ENCODE measurements at places on chromosomes 11 and 22. TPM values are rescaled to one million over a fixed set of nuclear protein-coding genes. Genes with fewer than 3 reads are reported as not detected.
A peak's percentile ranks its signal among the peaks of the same experiment; 100 is the strongest.

UPK3A gene
- not detected for total RNA-seq

DNA sequence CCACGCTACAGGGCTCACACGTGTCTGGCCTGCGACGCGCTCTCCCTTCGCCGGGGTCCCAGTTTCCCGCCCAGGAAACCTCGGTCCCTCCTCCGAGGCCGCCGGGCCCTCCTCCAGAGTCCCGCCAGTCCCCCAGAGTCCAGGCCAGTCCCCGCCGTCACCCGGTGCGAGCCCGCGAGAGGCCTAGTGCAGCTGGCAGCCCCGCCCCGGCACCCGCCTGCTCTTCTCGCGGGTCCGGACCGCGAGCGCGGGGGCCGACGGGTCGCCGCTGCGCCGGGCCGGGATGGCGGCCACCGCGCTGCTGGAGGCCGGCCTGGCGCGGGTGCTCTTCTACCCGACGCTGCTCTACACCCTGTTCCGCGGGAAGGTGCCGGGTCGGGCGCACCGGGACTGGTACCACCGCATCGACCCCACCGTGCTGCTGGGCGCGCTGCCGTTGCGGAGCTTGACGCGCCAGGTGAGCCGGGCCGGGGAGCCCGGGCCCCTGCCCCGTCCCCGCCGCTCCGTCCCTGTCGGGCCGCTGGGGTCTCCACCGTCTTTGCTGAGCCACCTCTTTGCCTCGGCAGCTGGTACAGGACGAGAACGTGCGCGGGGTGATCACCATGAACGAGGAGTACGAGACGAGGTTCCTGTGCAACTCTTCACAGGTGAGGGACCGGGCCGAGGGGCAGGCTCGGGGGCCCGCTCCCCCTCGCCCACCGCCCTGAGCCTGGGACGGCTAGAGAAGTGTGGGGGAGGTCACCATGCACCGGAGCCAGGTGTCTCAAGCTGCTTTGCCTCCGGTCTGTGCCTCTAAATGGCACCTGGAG is at the start of gene PTPMT1:
Gene PTPMT1 (plus strand): TSS at position 260 of the 809 bp plus-strand sequence. CDS start 24 bp downstream, at position 284.
- DNase-seq: peak; percentile 81

RASL10A gene
- 0.42 TPM for total RNA-seq

DNA sequence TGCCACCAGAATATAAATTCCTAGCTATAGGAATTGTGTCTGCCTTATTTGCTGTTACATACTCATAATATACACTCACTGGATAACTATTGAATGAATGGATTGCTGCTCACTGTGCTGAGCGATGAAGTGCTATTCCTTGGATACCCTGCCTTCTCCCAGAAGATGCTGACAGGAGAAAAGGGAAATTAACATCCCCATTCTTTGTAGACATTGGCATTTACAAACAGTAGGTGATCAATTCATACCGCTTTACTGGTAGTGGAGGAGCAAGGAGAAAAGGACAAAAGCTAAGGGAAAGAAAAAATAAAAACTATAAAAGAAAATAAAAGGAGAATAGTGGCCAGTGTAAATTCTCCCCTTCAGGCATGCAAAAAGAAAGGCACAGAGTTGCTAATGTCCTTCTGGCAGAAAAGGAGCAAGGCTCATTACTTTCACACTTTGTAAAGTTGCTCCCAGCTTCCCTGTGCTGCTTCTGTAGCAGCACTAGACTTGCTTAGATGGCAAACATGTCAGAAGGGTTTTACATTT is 183.0 kb downstream of the LUZP2 start:
- no peak for DNase-seq

DNA sequence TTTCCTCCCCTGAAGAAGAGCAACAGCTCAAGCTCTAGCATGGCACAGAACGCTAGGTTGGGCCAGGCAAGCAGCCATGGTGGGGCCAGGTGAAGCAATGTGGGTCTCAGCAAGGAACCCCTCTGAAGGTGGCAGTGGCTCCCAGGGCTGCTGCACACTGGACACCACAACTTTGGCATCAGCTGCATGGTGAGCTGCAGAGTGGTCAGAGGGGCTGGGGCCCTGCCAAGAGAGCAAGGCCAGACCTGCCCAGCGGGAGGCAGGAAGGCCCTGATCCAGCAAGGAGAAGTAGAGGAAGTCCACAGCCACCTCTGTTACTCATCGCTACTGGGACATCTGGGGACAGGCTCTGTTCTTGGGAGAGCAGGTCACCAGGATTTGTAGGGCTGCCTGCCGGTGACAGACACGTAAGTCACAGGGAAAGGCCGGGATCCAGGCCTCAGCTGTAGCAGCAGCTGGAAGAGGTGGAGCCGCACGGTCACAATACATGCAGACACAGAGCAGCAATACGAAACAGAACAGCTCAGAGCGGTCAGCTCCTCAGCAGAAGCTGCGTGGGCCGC is 12.4 kb downstream of the CYB561A3 start:
- no peak for DNase-seq

- DNase-seq: no peak
Measured at GRCh38 chr22:23542933-23543332, 37.2 kb downstream of the IGLL1 start.

DNA sequence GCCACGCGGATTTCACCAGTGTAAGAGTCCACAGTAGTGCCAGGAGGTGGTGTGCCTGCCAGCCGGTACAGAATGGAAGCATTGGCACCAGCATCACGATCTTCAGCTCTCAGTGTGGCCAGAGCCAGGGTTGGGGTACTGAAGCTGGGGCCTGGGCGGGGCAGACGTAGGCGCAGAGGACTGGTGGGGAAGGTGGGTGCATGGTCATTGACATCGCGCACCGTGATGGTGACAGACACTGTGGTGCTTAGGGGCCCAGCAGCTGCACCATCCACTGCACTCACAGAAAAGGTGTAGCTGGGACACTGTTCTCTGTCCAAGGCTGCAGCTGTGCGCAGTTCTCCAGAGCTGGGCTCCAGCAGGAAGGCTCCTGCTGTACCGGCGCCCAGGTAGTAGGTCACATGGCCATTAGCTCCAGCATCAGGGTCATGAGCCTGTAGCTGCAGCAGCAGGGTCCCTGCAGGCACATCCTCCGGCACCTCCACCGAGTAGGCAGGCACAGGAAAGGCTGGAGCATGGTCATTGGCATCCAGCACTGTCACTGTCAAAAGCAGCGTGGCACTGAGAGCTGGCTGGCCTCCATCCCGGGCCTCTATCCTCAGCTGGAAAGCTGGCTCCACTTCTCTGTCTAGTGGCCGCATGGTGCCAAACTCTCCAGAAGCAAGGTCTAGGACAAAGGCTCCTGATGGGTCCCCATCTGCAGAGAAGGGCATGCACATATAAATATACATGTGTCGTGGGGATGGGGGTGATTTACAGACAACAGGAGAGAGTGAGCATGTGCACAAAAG is 7.9 kb upstream of the TPP1 start:
- no peak for DNase-seq

RTN4RL2 gene
- 0.58 TPM for total RNA-seq

DNA sequence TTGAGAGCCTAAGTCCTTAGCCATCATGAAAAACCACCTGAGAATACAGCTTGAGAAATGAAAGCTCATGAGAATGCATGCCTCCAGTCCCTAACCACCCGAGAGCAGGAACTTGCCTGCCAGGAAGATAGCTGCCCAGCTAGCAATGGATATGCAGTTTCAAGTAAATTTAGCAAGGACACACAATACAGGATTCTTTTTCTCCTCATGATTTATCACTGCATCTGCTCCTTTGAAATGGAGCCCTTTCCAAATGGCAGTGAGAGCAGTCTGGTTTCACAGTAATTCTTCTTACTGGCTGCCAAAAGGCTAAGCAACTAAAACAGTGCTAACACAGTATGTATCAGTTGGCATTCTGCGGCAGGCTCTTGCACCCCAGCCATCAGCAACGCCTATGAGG is 109.9 kb downstream of the MICAL3 start:
- DNase-seq: no peak

CENATAC gene
- 9.8 TPM for total RNA-seq

- DNase-seq: no peak
Measured at GRCh38 chr11:83459798-83460197, 173.6 kb upstream of the CCDC90B start.

DNA sequence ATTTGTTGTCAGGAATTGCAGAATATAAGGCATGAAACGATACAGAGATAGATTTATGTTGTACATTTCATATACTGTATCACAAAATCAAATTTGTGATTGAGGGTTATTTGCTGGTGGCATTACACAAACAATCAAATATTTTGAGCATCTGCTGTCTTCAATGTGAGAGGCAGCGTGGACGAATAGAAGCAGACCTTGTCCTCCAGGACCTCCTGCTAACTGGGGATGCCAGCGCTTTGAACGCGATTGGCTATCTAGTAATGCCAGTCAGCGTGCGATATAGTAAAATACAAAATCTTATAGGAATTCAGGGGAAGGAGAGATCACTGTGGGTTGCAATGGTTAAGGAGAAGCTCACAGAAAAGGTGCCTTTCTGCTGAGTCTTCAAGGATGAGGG is 631 bp upstream of the SNX19 start:
- no peak for DNase-seq

GRCh38 chr22:17104336-17104935 is 16.7 kb downstream of the TMEM121B start:
- DNase-seq: no peak

- DNase-seq: no peak
Measured at GRCh38 chr11:75894036-75894585, 79.1 kb downstream of the UVRAG start.

- no peak for DNase-seq
Measured at GRCh38 chr11:116601814-116602636, 170.8 kb downstream of the BUD13 start.

PNPLA5 gene
- total RNA-seq: not detected

DNA sequence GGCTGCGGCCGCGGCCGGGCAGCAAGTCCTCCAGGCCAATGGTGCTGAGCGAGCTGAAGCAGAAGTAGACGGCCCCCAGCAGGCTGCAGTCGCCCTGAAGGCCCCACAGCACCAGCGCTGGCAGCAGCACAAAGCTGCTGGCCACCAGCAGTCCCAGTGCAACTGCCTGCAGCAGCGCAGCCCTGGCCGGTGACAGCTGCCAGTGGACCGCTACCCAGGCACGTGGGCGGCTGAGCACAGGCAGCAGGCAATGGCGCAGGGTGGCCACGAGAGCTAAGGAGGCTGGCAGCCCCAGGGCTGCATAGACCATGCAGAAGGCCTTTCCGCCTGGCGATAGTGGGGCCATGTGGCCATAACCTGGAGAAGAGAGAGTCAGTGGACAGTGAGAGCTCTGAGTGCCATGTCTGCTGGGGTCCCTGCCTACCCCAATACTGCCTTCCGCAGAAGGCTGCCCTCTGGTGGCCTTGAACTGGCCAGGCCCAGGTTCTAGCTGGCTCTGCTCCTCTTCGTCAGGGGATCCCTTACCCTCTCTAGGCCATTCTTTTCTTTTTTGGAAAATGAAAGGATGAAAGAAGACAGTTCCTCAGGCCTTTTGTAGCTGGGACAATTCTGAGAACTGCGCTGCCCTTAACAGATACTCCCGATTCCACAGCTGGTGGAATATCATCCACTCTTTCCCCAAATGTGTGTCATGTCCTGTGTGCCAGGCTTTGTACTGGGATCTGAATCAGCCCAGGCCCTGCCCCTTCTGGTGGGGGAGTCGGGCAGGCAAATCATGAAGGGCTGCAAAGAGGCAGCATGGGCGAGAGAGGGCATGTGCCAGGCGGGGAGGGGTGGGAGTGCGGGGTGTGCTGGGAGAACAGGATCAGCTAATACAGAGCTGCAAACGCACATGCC is 1.8 kb downstream of the KCNK7 start:
- peak; percentile 75 for DNase-seq

L3MBTL2 gene
- 8.5 TPM for total RNA-seq

GRCh38 chr11:102384419-102385079 is 37.5 kb downstream of the BIRC2 start:
- no peak for DNase-seq

DNA sequence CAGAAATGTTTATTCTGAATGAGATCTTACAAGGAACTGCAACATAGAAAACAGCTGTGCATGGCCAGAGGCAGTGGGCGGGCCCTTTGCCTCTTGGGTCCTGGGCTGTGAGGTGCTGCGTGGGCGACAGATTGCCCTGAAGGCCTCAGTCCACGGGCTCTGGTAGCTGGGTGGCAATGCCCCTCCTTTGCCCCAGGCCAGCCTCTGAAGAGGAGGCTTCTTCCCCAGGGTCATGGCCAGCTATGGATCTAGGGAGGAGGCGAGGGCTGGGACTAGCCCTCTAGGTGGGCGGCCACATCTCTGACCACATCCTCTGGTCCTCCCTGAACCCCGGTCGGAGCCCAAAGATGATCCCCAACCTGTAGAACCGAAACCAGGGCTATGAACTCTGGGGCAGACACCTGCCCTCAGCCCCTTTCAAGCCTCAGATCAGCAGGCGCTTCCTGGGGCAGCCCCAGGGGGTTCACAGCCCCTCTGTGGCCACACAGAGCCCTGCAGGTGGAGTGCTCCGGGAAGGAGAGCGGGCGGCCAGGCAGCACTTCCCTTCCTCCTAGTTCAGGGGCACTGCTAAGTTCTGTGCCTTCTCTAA is 6.6 kb upstream of the CDC42BPG start:
- no peak for DNase-seq

WNT11 gene
- total RNA-seq: 9.3 TPM

AQP11 gene
- total RNA-seq: 0.92 TPM

GRCh38 chr11:99918761-99919160 is 768.3 kb upstream of the ARHGAP42 start:
- no peak for DNase-seq

SMCO4 gene
- total RNA-seq: 18.1 TPM

DNA sequence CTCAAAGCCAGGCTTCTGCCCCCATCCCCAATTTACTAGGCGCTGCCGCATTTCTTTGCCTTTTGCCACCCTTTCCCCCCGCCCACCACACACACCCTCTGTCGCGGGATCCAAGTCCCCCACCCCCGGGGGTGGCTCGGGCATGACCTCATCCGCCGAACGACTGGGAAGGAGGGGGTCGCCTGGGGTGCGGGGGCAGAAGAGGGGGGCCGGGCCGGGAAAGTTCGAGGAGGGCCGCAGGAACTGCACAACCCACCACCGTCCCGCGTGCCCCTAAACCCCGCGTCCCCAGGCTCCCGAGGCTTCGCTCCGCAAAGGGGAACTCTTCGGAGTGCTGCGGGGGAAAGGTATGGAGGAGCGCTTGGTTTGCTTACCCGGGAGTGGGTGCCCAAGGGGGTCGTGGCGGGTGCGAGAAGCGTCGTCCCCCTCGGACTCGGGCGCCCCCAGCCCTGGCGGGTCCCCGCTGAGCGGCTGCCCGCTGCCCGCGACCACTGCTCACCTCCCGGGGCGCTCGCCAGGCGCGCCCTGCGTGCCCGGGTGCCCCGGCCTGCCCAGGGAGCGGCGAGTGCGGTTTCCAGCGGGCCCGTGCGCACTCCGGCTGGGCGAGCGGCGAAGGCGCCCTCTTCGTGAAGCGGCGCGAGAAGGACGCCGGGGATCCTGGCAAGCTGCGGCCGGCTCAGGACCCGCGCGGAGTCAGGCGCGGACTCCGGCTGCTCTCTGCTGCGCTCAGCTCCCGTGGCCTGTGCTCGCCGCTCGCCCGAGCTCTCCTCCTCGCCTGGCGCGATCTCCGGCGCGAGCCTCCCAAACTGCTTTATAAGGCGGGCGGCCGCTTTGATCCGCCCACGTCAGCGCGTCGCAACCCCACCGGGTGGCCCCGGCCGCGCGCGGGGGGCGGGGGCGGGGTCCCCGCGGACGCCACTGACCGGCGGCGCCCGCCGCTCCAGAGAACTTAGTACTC is 4.0 kb upstream of the WNT11 start:
- peak; percentile 88 for DNase-seq

SPDYC gene
- not detected for total RNA-seq

Measured in pancreas (tissue), 10 donors.